Epithelial cell of prostate (primary cell): ENCODE measurements at places on chromosomes 7 and 10.

DNA sequence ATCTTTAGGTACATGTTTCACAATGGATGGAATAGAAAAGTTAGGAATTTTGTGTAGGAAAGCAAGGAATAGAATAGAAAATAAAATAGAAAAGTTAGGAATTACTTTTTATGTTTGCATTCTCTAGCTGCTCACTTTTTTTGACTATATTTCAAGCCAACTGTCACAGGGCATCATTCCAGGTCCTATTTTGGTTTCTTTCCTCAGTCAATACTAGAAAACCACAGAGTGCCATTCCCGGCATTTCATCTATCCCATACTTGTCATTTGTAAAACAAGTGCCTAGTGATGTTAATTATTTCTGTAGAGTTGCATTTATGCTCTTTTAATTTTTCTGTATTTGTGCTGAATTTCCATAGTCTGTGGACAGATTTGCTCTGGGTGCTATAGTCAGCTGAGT is 66.2 kb downstream of the SDK1 start:
- DNase-seq = no peak

- no peak for DNase-seq
Observed at GRCh38 chr10:78028438-78029268, 662 bp downstream of the POLR3A start.

DNA sequence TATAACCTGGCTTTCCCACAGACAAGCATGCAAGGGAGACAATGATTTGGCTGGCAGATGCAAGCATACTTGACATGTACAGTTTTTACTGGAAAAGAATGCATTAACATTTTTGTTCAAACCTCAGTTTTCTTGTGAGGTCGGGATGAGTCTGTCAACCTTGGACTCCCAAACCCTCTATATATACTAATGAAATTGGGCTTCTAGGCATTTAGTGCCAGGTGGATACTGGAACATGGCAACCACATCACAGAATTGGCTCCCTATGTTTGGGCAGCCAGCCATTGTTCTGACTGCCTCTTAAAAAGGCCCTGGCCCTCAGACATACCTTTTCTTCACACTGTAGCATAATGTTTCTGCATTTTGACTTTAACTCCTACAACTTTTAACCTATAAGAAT is 39.1 kb downstream of the CDK6 start:
- DNase-seq = no peak

DNA sequence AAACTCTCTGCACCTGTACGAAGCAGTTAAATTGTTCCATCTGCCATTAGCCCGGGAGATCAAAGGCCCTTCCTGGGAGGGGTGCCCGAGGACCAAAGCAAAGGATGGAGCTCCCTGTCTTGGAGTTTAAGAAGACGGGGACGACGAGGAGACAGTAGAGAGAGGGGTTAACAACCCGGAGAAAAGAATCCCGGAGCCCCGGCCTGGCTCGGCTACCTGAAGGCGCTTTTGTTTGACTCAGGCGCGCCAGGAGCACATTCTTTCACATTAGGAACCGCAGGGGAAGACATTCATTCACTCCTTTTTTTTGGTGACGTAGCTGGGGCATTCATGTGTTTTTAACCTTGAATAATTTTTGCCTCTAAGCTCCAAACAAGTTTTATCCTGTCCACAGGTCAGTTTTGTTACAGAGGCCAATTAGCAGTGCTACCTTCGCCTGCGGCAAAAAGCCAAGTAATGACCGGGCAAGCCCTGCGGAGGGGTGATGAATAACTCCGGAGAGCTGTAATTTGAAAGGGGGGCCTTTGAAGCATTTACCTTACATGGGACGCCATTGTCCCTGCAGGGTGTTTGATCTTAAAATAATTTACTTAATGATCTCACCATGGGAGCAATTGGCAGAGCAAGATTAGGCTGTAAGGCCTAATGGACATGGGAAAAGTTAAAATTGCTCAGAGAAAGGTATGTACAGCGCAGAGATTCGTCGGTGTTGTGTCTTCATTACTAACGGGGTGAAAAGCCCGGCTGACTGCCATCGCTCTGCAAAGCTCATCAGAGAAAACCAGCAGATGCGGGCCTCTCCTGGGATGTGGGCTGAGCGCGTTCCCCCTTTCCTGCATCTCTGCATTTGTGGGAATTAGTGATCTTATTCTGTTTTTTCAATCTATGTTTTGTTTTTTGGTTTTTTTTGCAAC is 258.0 kb upstream of the SP4 start:
- DNase-seq = no peak

DNA sequence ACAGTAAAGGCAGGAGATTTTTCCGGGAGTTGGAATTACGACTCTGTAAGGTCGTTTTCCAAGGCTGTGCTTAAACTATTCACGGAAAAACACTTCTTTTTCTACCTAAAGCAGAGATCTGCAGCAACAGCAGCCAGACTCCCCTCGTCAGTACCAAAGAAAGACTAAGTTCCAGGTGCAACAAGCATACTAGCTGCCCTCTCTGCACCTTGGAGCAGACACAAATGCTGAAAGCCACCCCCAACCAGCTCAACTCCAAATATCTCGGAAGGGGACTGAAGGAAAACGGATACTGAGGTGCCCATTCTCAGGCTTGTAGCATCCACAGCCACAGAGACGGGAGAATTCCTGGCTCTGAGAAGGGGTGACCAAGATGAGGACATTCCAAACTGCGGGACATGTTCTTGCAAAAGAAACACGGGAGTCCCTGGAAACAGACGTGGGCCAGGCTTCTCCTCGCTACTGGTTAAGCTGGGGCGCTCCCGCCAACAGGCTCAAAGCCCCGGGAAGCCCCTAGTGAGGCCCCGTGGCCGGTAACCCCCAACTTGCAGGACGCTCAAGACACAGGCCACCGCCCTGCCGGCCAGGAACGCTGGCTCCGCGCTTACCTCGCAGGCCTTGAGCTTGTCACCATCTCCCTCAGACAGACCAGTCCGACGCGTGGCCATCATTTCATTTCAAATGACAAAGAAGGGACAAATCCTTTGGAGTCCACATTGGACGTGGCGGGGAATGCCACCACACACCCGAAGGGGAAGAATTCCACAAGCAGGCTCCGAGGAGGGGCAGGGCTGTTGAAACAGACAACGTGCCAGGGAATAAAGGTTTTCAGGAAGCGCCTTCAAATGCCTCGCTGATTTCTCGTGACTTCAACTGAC is 2.2 kb downstream of the ARHGAP21 start:
- no peak for DNase-seq

DNA sequence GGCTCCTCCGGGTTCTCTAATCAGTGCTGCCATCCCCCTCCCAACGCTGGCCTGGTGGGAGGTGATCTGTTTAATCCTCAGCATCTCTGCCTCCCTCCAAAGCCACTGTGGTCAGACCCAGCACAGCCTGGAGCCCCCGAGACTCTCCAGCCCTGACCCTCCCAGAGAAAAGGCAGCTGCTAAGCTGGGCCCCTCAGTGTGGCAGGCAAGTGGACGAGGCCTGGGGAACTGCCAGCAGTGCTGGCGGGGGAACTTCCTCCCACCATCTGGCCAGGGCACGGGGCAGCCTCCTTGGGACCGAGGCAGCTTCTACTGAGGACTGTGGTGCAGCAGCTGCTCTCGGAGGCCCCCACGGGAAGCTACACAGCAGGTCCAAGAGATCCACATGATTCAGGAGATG is 51.1 kb downstream of the DPYSL4 start:
- no peak for DNase-seq

DNA sequence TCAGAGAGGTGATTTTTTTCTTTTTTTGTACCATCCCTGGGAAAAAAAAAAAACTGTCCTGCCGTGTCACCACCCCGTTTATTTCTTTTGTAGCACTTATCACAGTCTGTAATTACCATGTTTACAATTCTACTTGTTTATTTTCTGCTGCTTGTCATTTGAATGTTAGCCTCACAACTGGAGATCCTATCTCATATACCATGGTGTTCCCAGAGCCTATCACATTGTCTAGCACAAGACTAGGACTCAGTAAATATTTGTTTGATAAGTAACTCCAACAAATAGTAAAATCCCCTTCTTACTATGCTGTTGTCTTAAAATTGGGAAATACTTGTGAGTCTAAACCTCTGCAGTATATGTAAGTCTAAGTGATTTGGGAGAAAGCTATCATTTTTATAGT is 36.0 kb downstream of the MKLN1 start:
- DNase-seq = no peak
